ENCODE measurements at places on chromosomes 3 and 15.

- DNase-seq = no peak
Measured at GRCh38 chr3:58867621-58868020, 182.2 kb downstream of the CFAP20DC start.

GRCh38 chr3:39025222-39025970, 26.3 kb downstream of the SCN11A start:
- no peak for DNase-seq

GRCh38 chr3:113340785-113341184, 100.5 kb downstream of the CFAP44 start:
- no peak for DNase-seq

- no peak for DNase-seq
Measured at GRCh38 chr3:187967993-187968392, 186.0 kb upstream of the LPP start.

DNA sequence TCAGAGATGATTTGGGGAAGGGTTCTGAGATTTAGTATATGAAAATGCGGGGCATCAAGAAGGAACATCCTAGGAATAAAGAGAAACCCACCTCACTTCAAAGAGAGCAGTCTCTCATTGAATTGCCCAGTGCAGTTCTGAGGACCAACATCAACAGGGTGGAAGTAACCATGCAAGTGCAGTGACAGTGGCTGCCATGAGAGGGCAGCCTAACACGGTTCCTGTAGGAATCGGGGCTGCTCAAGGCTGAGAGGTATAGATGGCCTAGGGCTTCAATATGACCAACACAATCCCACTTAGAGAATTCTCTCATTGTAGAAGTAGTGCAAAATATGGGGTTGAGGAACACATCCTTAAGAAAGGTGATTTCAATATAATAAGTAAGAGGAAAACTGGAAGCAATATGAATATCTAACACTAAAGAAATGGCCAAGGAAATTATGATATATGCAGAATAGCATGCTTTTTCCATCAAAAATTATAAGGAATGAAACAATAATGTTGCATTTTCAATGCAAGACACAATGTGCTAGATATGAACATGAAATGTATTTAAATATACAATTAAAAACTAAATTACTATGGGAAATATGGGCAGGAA, 51.1 kb upstream of the ARRDC4 start:
- peak; percentile 64 for DNase-seq

GRCh38 chr3:72950801-72951200, 45.8 kb upstream of the PPP4R2 start:
- DNase-seq = no peak

DNA sequence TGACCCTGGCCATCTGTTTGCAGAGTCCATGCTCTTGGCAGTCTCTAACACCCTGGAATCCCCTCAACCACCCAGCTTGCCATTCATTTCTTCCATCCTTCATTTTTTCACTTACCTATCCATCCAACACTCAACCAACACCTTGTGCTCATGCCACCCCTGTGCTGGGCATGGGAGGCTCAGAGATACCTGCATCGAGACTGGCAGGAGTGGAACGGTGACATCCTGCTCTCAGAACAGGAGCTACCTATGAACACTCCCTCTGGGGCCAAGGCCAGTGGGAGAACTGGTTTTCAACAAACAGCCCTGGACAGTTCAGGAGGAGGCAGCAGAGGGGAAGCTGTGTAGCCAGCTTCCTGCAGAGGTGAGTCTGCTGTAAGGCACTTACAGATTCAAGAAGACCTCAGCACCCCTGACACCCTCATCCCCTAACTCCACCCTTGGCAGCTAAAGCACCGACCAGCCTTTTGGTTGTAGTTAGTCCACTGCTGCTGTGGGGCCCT, 19.5 kb upstream of the ATP2B2 start:
- DNase-seq = no peak

DNA sequence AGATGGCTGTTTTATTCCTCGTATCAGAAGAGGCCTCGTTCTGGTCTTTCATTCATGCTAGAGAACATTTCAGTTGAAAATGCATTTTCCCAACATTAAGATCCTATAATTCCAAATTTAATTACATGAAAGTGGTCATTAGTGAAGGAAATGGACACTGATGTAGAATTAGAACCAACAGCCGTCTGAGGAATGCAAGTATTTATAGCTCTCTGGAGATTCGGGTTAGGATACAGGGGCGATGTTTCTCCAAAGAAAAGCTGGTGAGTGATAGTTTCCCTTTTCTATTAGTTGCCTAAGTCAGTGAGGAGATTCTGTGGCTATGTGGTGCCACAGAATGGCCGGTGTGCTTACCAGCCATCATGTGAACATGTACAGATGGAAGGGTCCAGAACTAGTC, 109.0 kb upstream of the IL12A start:
- DNase-seq = no peak

- no peak for DNase-seq
Measured at GRCh38 chr15:72168131-72168807, 29.3 kb downstream of the GRAMD2A start.

GRCh38 chr3:64267721-64268604, 42.7 kb upstream of the PRICKLE2 start:
- DNase-seq = no peak

DNA sequence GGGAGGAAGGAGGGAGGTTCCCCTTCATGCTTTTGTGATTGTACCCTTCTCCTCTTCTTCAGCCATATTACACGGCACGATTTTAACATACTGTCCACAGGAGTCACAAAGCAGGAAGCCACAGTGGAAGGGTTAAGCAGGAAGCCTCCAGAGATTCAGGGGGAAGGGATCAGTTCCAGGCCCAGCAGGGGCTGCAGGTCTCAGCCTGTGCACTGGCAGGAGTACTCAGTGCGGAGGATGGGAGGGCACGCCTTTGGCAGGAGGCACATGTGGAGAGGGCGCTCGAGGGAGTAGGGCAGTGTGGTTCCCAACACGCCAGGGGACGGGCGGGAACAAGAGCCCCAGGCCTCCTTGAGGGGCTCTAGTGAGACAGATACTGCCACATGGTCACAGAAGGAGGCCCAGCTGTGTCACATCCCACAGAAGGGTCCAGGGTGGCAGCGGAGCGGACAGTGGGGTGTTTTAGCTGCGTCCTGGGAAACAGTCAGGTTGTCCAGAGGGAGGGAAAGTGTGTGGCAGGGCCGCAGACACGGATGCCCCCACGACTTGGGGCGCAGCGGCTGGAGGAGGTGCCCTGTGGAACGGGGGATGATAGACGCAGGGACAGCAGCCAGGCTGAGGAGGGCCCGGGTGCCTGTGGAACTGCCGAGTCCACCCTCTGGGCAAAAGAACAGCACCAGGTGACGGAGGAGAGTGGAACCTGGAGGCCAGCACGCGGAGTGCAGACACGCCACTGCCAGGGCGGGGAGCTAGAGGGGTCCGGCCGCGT, 77.5 kb downstream of the CHSY1 start:
- no peak for DNase-seq

DNA sequence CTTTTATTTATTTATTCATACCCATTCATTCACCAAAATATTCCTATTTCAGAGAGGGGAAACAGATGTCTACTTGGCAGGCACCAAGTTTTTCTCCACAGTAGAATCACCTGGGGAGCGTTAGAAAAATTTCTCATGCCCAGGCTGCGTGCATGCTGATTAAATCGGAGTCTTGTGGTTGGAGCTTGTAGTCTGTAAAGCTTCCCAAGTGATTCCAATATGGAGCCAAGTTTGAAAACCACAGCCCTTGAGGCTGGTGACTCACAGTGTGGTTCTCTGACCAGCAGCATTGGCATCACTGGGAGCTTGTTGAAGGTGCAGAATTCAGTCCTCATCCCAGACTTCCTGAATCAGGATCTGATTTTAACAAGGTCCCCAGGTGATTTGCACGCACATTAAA, 49.7 kb downstream of the PDHB start:
- no peak for DNase-seq

- DNase-seq = no peak
Measured at GRCh38 chr3:62614527-62614926, 241.2 kb upstream of the FEZF2 start.

- no peak for DNase-seq
Measured at GRCh38 chr3:39471652-39472051, 4.2 kb downstream of the MOBP start.

DNA sequence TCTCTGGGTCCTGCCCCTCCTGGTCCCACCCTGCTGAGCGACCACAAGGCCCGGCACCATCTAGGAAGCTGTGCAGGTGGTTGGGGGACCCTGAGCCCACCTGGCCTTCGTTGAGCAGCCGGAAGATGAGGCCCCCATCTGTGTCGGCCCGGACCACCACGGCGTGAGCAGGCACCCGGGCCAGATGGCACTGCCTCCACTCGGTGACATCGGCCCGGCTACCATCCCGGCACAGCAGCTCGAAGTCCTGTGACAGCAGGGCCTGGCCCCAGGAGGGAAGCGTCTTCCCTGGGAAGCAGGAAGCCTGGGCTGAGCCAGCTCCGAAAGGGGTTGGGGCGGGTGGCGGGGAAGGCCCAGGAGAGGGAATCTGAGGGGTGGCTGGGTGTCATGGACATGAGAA, 12.6 kb downstream of the MELTF start:
- no peak for DNase-seq

DNA sequence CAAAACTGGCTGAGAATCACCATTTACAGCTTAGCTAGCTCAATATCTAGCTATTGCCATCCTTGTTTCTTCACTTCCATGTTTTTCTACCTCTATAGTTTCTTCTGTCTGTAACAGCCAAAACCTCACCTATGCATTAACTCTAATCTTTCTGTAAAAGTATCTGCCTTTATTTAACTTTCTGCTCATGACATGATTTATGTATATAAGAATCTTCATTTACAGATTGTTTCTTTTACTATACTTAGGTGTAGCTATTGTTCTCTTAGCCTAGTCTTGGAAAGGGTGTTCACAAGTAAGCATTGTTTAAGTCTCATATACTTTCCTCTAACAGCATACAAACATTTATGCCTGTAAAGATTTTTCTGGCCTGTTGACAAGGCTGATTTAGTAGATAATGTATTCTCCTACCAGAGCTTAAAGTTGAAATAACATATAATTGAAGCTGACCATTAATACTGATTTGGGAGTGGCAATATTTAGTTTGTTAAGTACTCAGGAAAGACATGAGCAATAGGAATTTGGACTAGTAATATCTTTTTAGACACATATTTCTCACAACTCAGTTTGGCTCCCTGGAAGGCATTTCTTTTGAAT, 9.4 kb downstream of the FILIP1L start:
- DNase-seq = no peak

DNA sequence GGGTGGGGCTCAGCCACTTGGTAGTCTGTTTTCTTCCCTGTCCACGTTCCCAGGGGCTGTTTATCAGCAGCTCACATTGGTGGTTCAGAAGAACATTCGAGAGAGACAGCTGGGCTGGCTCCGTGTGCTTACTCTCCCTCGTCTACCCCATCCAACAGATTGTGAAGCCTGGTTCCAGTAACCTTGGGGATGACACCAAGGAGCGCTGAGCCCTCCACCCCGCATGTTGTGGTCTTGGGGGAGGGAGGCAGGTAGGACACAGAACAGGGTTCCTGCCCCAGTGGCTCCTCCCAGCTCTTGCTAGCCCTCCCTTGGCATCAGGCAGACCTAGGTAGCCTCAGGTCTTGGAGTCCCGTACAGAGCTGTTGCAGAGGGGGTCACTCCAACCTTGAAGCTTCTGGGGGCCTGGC, 33.1 kb downstream of the KLF13 start:
- no peak for DNase-seq

DNA sequence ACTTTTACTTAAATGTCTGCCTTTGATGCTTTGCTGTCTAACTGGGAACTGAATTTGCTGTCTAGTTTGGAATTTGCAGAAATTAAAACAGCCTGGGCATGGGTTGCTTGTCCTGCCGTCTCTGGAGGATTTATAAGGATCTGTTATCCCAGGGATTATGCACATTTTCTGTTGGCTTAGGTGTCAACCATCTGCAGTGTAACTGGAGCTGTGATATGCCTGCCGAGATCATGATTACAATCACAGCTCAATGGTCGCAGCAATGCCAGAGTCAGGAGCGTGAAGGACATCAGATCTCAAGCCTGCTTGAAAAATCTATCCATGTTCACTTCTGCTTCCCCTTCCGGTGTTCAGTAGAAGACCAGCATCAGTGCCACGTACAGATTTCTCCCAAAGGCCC, 41.8 kb upstream of the SETMAR start:
- DNase-seq = no peak

DNA sequence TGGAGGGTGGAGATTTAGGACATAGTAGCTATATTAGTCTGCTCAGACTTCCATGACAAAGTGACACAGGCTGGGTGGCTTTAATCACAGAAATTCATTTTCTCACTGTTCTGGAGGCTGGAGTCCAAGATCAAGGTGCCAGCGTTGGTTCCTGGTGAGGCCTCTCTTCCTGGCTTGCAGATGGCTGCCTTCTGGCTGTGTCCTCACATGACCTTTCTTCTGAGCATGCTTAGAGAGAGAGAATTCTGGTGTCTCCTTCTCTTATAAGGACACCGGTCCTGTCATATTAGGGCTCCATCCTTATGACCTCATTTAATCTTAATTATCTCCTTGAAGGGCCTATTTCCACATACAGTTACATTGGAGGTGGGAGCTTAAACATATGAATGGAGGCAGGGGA, 14.9 kb upstream of the SHC4 start:
- DNase-seq = no peak

- DNase-seq = no peak
Measured at GRCh38 chr3:46578973-46579755, 13.1 kb upstream of the LRRC2 start.

GRCh38 chr3:111277226-111277625, 205.6 kb downstream of the NECTIN3 start:
- no peak for DNase-seq

- no peak for DNase-seq
Measured at GRCh38 chr3:160837394-160837980, 81.5 kb downstream of the PPM1L start.

DNA sequence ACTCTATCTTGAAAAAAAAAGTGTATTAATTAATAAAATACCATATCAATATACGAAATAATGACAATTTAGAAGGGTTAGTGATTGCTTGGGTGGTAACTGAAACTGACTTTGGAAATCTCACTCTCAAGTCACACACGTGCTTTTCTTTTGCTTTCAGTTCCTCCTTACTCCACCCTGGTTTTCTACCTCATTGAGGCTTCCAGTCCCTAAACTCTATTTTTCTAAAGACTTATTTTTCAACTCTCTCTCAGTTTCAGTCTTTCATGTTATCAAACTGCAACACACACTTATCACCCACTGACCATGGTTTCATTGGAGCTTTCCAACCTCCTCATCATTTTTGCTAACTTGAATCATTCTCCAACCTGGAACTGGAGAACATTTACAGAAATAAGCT, 23.5 kb downstream of the IL12A start:
- peak; percentile 60 for DNase-seq
